Skin of body (tissue), 3 donors: ENCODE measurements at places on chromosomes 3 and 15. TPM values are rescaled to one million over a fixed set of nuclear protein-coding genes. Genes with fewer than 3 reads are reported as not detected.

DNA sequence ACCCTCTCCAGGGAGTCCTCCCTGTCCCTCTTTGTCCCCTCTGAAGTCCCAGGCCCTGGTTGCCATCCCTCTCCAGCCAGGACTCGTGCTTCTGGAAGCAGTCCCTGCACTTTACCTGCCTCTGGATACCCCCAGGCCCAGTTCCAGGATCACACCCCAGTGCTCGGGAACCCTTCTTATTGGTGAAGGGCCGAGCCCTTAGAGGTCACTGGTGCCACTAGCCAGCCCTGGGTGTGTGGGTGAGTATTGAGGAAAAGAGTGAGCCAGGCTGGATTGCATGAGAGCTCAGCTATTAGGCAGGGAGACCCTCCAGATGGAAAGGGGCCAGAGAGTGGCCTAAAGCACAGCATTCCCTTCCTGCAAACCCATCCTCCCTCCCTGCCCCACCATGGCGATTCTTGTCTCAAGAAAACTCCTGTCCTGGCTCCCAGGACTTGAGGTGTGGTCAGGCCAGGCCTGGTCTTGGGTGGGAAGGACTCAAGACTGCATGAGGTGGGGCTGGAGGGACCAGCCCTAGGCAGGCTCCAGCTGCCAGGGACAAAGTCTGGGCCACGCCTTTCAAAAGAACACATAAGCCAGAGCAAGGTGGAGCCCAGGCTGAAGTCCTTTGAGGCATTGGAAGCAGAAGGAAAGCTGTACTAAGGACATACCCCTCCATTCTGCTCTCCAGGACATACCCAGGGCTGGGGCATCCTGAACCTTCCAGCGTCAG is 4.8 kb upstream of the PHGR1 start:
- DNase-seq, result no peak

- DNase-seq, result no peak
Measured at GRCh38 chr3:29705906-29706844, 425.3 kb downstream of the RBMS3 start.

GRCh38 chr3:4935347-4935746 is 43.9 kb upstream of the BHLHE40 start:
- no peak for DNase-seq

DNA sequence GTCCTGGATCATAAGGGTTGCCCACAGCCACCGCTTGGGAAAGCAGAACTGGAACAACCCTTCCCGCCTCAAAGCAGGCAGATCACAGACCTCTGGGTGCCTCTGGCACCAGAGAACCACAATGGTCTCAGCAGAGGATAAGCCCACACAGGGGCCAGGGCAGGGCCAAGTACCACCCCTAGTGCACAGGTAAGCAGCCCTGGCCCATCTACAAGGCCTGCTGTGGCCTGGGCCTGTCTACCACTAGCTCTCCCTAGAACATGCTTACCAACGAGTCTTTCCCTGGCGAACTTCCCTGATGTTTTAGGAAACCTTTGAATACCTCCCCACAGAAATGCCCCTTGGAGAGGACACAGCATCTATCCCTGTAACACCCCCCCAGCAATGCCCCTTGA is 28.3 kb downstream of the TNK2 start:
- no peak for DNase-seq

The SLC22A13 gene
- total RNA-seq, result 0.30 TPM
